A549 (cell line): ENCODE measurements at places on chromosomes 16 and 17. TPM values are rescaled to one million over a fixed set of nuclear protein-coding genes. Genes with fewer than 3 reads are reported as not detected.
A peak's percentile ranks its signal among the peaks of the same experiment; 100 is the strongest.

GRCh38 chr16:83404261-83404660 lies 403.5 kb upstream of the HSBP1 start:
- DNase-seq, result no peak

- no peak for DNase-seq
Observed at GRCh38 chr17:69111794-69112193, 29.9 kb downstream of the ABCA6 start.

GRCh38 chr17:4582101-4582501 lies 2.2 kb upstream of the SMTNL2 start:
- no peak for DNase-seq

DNA sequence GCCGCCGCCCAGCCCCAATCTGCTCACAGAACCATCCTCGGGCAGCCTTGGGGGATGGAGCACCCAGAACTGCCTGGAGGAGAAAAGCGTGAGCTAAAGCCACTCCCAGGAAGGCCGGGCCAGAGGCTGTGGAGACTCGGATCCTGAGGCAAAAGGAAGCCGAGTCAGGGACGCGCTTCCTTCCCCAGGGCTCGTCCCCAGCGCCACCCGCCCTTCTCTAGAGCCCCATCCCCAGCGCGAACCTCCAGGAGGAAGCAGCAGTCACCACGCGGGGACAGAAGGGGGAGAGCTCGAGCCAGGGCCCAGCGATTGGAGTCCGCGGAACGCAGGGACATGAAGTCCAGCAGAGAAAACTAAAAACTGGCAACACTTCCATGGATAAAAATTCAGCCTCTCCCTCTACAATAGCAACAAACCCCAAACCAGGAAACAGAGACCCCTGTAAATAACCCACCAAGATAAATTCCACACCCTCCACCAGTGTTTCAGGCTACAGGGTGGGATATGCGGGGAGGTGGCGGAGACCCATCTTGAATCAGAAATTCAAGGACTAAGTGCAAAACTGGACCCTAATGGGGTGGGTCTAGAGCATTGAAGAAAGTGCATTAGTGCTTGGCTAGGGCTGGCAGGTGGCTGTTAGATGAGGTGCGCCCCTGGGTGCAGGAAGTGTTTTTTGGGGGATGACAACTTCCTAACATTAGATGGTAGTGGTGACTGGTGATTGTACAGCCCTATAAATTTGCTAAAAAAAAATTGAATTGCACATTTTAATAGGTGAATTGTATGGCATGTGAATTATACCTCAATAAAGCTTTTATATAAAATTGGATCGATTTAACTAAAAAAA lies 116.1 kb upstream of the METRNL start:
- DNase-seq, result no peak

DNA sequence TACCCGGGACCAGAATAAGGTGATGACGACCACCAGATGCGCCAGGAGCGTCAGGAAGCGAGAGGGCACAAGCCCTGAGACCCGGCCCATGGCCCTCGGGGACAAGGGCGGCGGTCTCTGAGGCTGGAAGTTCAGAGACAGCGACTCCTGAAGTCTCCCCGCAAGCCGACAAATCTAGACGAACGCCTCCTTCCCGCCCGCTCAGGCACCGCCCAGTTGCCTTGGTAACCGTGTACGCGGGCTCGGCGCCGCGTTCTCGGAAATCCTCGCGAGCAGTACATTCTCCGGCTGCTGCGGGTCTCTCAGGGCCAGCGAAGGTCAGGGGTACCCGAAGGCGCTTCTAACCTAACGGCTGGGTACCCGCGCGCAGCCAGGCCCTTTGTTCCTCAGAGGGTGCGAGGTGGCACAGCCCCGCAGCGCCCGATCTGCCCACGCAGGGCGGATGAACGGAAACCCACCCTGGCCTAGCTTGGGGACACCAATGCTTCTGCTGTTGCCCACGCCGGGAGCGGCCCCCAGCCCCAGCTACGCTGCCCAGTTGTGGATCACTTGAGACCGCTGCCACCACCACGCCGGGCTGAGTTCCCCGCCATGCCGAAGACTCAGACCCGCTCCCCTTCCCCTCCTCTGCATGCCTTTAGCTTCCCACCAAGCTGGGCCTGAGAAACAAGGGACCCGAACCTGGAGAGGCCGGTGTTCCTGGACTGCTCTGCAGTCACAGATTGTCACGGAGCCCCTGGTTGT lies at the start of gene TMEM107:
TSS of gene TMEM107 (minus strand) at position 184 of the 744 bp plus-strand sequence. CDS start at position 90, 94 bp downstream.
- peak; percentile 89 for DNase-seq

- peak; percentile 99 for DNase-seq
Observed at GRCh38 chr17:82781894-82782274, 30.0 kb downstream of the TBCD start.

GRCh38 chr17:76103274-76104139 lies at the start of gene EXOC7:
Gene EXOC7 (minus strand): TSS chr17:76103787. CDS start chr17:76103692, 95 bp downstream.
- peak; percentile 95 for DNase-seq

GRCh38 chr16:4247460-4247784 lies 5.5 kb upstream of the SRL start:
- no peak for DNase-seq

DNA sequence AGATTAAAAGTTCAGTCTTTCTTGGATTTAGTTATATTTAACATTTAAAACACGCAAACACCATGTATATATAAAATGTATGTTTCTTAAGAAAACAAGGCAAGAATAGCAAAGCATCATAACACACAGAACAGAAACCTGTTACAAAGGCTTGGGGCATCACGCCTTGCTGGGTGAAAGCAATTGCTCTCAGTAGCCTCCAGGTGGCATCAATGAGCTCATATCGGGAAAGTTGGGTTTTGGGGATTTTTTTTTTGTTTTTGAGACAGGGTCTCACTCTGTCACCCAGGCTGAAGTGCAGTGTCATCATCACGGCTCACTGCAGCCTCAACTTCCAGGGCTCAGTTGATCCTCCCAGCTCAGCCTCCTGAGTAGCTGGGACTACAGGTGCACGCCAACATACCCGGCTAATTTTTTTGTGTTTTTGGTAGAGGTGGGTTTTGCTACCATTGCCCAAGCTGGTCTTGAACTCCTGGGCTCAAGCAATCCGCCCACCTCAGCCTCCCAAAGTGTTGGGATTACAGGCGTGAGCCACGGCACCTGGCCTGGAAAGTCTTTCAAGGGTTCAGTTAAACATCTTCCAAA lies 56.9 kb downstream of the CYB5D2 start:
- DNase-seq, result peak; percentile 59

- DNase-seq, result no peak
Observed at GRCh38 chr16:55834049-55834448, 1.2 kb upstream of the CES1 start.

- DNase-seq, result peak; percentile 32
Observed at GRCh38 chr17:69344939-69345338, 18.0 kb upstream of the ABCA5 start.

GRCh38 chr17:74061758-74062157 lies 141.7 kb upstream of the RPL38 start:
- DNase-seq, result no peak

DNA sequence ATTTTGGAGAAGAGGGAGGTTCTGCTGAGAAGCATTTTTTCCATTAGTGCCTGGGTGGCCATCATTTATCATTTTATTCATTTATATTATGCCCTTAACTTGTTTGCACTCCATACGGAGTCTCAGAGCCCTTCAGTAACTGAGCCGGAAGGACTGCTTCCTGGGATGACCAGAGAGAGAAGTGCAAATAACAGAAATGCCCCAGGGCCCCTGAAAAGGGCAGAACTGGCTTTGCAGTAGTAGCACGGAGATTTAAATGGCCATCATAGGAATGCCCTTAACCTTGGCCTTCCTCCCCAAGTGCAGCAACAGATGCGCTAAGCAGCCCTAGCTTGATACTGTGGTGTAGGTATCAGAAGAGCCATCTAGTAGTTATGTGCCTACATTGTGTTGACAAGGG lies 58.5 kb downstream of the NUP93 start:
- no peak for DNase-seq

- DNase-seq, result no peak
Observed at GRCh38 chr17:59488805-59489204, 76.6 kb upstream of the DHX40 start.

The PPP4C gene
- 107 to 117 TPM (median 115 TPM) in 3 replicates for polyA plus RNA-seq

The TIGD7 gene
- 1.8 to 2.1 TPM (median 1.9 TPM) in 3 replicates for polyA plus RNA-seq

The KAT8 gene
- polyA plus RNA-seq, result 34.0 to 38.3 TPM (median 34.4 TPM) in 3 replicates

The CCDC200 gene
- not detected in 3 replicates for polyA plus RNA-seq

The GID4 gene
- 11.4 to 11.6 TPM (median 11.5 TPM) in 3 replicates for polyA plus RNA-seq

The WNT3 gene
- polyA plus RNA-seq, result 5.9 to 8.4 TPM (median 8.3 TPM) in 3 replicates

The SLC38A8 gene
- not detected in 3 replicates for polyA plus RNA-seq
